H1 (cell line): ENCODE measurements at places on chromosomes 11 and 22.

- DNase-seq = peak; percentile 48
Observed at GRCh38 chr22:32203181-32204039, 1.5 kb downstream of the RFPL2 start.

DNA sequence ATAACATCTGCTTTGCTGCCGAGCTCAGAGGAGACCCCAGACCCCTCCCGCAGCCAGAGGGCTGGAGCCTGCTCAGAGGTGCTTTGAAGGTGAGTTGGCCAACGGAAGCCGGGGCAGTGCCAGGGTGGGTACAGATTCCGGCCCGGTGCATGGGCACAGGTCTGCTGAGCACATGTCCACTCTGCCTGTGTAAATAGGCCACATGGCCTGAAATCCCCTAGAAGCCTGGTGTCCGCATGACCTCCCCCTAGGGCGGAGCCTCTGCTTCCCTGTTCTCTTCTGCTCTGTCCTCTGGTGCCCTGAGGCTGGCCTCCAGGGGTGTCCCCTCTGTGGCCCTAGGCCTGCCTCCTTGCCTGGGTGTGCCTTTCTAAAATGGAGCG is 19.6 kb upstream of the TXNRD2 start:
- DNase-seq = no peak

DNA sequence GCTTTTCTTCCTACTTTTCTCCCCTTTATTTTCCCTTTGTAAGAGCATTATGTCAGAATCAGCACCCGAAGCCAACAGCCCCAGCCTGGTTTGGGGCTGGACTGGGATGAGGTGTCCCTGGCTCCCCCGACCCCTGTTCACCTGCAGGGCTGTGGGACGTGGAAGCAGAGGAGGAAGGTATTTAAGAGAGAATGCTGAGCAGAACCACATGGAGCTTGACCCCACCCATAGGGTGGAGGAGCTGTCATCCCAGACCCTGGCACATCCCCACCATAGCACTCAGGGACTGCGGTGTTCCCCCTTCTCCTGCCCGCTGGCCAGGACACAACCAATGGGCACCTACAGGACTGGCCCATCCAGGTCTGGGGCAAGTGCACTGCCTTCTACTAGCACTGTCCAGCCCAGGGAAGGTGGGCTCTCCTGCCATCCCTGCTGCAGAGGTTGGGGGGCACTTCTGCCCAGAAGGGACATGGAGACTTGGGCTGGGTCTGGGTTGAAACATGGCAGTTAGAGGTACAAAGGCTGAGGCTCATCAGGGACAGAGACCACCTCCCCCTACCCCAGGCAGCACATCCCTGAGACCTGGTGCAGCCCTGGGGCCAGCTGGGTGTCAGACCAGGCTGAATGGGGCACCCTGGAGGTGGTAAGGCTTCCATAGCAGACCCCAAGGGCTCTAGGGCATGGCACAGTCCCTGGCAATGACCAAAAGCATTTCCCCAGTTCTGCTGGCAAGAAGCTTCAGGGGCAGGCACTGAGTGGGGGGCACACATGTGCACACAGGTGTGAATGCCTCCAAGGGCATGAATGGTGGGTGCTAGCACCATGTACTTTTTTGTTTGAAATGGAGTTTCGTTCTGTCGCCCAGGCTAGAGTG is 19.7 kb downstream of the TANGO2 start:
- DNase-seq = no peak

DNA sequence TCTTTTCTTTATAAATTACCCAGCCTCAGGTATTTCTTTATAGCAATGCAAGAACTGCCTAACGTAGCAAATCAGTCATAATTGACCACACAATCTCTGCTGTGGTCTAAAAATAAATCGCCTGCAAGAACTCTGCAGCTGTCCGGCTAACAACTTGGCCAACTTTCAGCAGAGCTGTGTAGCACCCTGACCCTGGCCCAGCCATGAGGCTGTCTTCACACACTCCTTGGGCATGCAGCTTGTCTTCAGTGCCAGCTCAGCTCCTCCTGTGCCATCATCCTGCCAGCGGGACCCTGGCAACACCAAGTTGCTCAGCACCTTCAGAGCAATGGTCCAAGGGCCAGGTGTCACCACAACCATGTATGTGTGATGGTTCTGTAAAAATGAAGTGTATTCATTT is 355.6 kb downstream of the OPCML start:
- DNase-seq = no peak

DNA sequence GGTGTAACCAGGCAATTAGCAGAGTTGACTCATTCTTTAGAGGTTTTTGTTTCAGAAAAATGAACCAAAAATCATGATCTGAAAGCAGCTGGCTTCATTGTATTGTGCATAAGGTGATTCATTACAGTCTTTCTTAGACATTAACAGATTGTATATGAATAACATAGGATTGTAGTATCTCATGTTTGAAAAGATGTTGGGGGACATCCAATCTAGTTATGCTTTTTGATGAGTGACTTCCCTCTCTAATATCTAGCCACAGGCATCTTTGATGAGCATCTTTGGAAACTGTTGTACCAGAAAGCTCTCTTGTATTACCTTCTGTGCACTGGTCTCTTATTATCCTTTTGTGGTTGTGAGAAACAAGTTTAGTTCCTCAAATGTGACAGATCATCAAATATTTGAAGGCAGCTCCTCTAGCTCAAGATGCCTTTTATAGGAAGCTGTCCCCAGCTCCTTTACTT is 8.3 kb downstream of the GRK3 start:
- DNase-seq = no peak

GRCh38 chr11:15794361-15795150 is 561.8 kb downstream of the SOX6 start:
- no peak for DNase-seq

- DNase-seq = no peak
Observed at GRCh38 chr11:48066881-48067800, 86.8 kb downstream of the PTPRJ start.

DNA sequence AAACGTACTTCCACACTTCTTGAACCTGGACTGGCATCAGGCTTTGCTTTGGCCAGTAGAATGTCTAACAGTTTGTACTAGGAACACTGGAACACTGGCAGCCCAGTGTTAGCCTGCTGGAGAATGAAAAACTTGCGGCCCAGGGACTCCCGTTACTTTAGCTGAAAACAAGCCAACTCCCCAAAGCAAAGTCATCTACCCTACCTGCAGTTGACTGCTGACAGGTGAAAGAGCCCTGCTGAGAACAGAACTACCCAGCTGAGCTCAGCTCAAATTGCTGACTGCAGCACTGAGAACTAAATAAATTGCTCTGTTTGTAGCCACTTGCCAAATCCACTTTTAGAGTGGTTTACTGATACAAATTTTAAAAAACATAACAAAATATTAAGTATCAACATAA is 342.5 kb downstream of the LRRC4C start:
- peak; percentile 41 for DNase-seq

GRCh38 chr11:65917077-65917433 is 1.8 kb downstream of the C11orf68 start:
- DNase-seq = no peak

GRCh38 chr11:95485115-95485900 is 254.3 kb upstream of the SESN3 start:
- DNase-seq = no peak

DNA sequence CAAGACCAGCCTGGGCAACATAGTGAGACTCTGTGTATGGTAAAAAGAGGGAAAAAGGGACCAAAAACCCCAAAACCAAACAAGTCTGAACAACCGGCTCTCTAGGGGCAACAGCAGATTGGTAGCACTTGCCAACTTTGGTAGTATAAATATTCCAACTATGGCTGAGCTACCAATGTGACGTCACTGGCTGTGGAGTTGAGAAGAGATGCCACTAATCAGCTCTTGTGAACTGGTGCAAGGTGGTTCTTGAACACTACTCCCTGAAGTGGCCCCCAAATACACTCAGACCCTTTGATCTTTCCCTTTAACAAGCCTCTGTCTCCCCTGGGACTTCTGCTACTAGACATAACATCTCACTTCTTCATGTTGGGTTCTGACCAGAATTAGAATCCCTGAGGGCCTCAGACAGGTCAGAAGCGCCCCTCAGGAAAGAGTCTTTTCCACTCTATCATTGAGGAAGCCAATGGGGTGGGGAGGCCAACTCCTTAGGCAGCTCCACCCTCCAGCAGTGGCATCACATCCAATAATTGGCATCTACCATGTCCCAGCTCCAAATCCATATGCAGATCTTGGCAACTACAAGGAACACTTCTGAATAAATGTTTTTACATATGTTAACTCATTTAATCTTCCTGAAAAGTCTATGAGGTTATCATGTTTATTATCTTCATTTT is 49.2 kb downstream of the RPL27A start:
- DNase-seq = no peak

DNA sequence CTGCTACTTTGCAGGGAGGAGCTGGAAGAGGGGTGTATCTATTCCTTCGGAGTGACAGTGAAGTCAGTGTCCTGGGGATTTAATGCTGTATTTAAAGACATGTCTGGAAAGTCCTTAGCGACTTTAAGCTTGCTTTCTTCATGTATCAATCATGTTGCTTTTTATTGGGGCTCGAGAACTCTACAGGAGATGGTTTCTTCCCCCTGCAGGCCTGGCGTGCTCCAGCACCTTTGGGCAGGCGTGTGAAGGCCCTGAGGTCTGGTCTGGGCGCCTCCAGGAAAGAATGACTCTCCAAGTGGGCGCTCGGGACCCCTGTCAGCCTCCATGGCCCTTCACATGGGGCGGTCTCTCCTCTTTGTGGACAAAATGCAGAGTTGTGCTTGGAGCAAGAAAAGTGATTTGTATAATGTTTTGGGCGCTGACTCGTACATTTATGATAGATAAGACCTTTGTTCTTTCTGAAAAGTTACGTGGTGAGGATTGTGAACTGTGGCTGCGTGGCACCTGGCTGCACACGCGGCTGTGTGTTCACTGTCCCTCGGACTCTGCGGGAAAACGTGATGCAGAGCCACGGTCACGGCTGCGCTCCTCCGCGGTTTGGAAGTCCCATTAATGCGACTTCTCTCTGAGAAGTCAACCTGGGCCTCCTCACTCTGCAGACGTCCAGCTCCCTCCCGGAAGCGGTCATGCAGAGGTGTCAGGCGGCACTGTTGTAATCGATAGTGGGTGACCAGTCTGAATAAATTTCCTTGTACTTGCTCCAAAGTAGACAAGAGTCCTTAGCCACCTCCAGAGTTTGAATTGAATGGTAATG is 282.5 kb downstream of the TBC1D22A start:
- no peak for DNase-seq

- DNase-seq = no peak
Observed at GRCh38 chr11:5303626-5304025, 1.9 kb upstream of the OR51B4 start.

- no peak for DNase-seq
Observed at GRCh38 chr11:74288161-74288560, 23.3 kb downstream of the P4HA3 start.

DNA sequence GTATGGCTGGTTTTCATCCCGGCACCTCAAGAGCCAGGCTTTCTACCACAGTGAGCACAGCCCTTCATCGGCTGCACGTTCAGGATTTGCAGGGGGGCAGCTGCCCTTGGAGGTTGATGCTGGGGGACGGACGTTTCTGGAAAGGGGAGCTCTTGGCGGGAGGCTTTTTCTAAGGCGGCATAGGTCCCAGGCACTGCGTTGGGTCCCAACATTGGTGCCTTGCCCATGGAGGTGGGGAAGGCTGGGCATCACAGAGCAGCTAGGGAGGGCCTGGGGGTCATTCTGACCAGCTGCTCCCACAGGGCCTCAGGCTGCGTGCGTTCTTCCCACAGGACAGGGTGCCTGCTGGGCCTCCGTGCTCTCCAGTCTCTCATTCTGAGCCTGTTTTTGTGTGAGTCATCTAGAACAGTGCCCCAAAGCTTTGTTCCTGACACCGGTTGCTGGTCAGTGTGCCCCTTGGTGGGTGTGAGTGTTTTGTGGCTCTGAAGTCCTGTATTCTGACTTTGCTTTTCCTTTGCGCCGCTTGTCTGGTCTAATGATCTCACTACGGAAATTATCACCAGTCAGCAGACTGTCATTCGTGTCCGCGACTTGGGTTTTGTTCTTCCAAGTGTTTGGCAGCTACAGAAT is 275.9 kb downstream of the TBC1D22A start:
- DNase-seq = no peak

DNA sequence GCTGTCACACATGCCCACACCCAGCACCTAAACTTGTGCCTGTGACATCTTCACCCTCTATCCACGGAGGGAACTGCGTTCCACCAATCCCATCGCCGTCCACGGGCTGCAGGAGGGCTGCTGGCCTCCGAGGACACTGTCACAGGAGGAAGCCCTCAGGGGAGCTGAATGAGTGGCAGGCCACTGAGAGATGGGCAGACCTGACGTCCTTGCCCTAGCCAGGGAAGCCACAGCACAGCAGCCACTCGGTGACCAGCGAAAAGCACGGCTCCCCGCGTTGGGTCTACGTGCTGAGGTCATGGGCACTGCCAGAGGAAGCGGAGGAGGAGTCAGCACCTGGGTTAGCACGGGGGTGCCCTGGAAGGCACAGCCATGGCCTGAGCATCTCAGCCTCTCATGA is 50.5 kb downstream of the IGSF9B start:
- no peak for DNase-seq

DNA sequence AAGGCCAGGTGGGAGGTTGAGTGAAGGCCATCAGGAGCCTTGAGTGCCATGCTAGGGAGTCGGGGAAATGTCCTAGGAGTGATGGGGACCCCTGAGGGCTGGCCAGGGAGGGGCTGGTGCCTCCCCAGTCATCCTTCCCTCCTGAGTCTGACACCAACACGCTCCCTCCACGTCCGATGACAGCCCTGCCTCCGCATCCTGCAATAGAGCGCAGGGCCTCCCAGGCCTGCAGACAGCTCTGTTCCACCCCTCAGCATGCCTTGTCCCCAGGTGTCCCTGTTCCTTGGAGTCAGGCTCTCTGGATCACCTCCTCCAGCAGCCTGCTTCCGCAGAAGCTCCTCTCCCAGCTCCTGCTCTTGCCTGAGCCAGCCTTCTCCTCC is 3.1 kb downstream of the RAC2 start:
- DNase-seq = no peak

- DNase-seq = peak; percentile 42
Observed at GRCh38 chr22:19824926-19825339, 29.7 kb downstream of the GNB1L start.

- no peak for DNase-seq
Observed at GRCh38 chr11:579830-580601, 3.7 kb downstream of the PHRF1 start.
